H9 (cell line): ENCODE measurements at places on chromosomes 13 and 19. TPM values are rescaled to one million over a fixed set of nuclear protein-coding genes. Genes with fewer than 3 reads are reported as not detected.

Gene ZFP82
- total RNA-seq = 18.7 and 20.1 TPM in 2 replicates

DNA sequence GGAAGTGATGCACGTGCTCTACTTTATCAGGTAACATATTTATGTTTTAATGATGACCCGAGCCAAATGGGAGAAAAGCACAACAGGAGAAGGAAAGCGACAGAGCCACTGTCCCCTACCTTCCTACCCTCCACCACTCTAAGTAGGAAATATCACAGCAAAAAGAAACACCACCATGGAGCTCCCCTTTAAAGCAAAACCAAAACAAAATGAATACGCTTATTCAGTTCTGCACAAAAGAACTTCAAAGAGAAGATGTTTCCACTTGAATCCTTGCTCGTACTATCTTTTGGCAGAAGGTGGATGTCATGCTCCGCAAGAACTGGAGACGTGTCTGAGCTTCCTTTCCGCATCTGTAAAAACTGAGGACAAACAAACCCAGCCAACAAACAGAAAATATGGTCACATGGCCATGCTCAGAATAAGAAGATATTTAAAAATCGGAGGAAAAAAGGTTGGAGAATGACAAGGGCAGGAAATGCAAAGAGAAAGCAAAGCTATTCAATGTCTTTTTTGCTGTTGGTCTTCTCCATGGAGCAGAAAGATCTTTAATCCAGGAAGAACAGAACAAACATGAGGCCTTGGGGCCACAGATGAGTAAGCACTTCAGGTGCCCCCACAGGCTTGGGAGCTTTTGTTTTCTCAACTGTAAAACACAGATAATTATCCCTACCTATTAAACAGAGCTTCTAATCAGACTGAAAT is 19.5 kb downstream of the N4BP2L1 start:
- no peaks in the 10 kb centered on the region for H3K27me3 ChIP-seq
- no peak for DNase-seq
- no peaks in the 10 kb centered on the region for H3K36me3 ChIP-seq

DNA sequence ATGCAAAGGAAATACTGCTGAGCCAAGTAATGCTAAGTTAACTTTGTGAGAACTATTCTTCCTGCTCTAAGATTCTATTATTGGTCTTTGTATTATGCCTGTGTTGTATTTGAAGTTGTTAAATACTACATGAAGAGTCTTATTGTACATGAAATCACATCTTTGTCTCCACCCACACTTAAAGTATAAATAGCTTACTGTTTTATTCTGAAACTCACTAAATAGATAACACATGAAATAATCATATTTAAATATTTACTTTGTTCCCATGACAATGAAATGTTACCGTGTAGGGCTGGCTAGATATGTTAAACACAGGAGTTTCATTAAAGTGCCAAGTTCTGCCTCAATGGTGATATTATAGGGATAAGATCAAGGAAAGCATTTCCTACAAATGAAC is 562.1 kb upstream of the ATXN8OS start:
- no peak overlapping the region for H3K27ac ChIP-seq
- H3K27me3 ChIP-seq = no peaks in the 10 kb centered on the region
- H3K36me3 ChIP-seq = no peaks in the 10 kb centered on the region
- H3K4me3 ChIP-seq = no peak overlapping the region
- DNase-seq = no peak
- no peaks in the 10 kb centered on the region for H3K4me1 ChIP-seq

Gene EBI3
- total RNA-seq = 1.2 and 1.4 TPM in 2 replicates

Gene FFAR3
- total RNA-seq = not detected in 2 replicates

- H3K27me3 ChIP-seq = no peaks in the 10 kb centered on the region
- DNase-seq = no peak
- H3K36me3 ChIP-seq = peaks cover 84% of the 10 kb centered on the region
- no peak overlapping the region for H3K4me3 ChIP-seq
- H3K27ac ChIP-seq = no peak overlapping the region
Observed at GRCh38 chr19:55050749-55051532, 12.0 kb downstream of the RDH13 start.

DNA sequence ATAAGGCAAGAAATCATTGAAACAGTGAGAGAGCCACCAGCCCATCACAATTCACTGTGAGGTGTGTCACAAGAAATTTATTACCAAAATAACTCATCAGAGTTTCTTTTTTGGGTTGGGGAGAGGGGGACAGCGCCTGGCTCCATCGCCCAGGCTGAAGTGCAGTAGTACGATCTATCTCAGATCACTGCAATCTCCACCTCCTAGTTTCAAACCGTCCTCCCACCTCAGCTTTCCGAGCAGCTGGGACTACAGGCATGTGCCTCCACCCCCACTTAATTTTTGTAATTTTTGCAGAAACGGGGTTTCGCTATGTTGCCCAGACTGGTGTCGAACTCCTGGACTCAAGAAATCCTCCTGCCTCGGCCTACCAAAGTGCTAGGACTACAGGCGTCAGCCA is 3.6 kb downstream of the IFNL1 start:
- no peak for DNase-seq
- H3K36me3 ChIP-seq = no peaks in the 10 kb centered on the region
- no peak overlapping the region for H3K27ac ChIP-seq
- no peaks in the 10 kb centered on the region for H3K27me3 ChIP-seq

GRCh38 chr13:98448642-98448928 is 128.3 kb downstream of the STK24 start:
- peaks cover 5% of the 10 kb centered on the region; the same call in 1 of the 2 replicates for H3K4me1 ChIP-seq
- H3K27ac ChIP-seq = no peak overlapping the region
- DNase-seq = no peak
- H3K4me3 ChIP-seq = no peak overlapping the region

Gene PSG2
- not detected in 2 replicates for total RNA-seq

Gene LILRB3
- total RNA-seq = not detected in 2 replicates

Gene PLD3
- 191 and 194 TPM in 2 replicates for total RNA-seq

Gene ZNF224
- 15.2 and 19.0 TPM in 2 replicates for total RNA-seq

Gene MUC16
- total RNA-seq = 0.22 and 0.29 TPM in 2 replicates

- DNase-seq = peak; percentile 59
- H3K36me3 ChIP-seq = no peaks in the 10 kb centered on the region
- H3K27ac ChIP-seq = no peak overlapping the region
Observed at GRCh38 chr19:44839276-44839675, 6.8 kb upstream of the NECTIN2 start.

DNA sequence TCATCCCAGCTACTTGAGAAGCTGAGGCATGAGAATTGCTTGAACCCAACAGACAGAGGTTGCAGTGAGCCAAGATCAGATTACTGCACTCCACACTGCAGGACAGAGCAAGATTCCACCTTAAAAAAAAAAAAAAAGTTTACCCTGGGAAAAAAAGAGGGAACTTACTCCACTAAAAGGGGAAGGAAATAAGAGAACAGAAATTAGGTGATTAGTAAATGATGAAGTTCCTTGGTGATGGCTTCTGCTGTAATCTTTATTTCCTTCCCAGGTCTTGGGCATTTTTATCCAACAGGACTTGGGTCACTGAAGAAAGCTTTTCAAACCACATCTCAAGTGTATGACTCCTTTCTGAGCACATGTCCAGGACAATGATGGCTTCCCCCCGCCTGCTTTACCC is 9.3 kb downstream of the ZNF780A start:
- DNase-seq = no peak
- H3K27ac ChIP-seq = no peak overlapping the region
- H3K36me3 ChIP-seq = peaks cover 73% of the 10 kb centered on the region
- H3K27me3 ChIP-seq = no peaks in the 10 kb centered on the region

DNA sequence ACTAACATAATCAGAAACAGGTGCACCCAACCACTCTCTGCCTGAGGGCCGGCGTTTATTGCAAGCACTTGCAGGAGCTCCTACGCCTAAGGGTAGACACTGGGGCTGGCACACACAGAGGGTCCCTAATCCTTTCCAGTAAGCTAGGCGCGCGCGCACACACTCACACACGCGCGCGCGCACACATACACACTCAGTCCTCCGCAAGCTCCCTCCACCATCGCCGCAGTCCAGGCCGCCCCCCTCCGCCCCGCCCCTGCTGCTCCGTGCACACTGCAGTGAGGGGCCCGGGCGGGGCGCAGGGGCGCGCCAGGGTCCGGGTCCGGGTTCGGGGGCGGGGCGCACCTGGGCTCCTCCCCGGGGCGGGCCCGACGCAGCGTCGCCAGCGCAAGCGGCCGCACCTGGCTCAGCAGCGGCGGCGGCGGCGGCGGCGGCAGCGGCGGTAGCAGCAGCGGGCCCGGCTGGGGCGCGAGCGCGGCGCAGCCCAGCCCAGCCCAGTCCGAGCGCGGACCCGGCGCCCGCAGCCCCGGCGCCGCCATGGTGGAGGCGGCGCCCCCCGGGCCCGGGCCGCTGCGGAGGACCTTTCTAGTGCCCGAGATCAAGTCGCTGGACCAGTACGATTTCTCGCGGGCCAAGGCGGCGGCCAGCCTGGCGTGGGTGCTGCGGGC is at the start of gene CAMSAP3:
Gene CAMSAP3, plus strand, starts transcription at position 398 of the 668 bp plus-strand sequence. Its CDS starts 140 bp downstream, at position 538.
- peak within 1 kb of the TSS; percentile 80 for H3K4me3 ChIP-seq
- H3K27me3 ChIP-seq = no peaks in the 10 kb centered on the region
- H3K4me1 ChIP-seq = no peaks in the 10 kb centered on the region; the same call in 1 of the 2 replicates
- DNase-seq = peak; percentile 86

- H3K27ac ChIP-seq = no peak within 1 kb of the TSS
- H3K4me1 ChIP-seq = peaks cover 7% of the 10 kb centered on the region; the same call in 1 of the 2 replicates
- peaks cover 29% of the 10 kb centered on the region for H3K36me3 ChIP-seq
- peak within 1 kb of the TSS; percentile 91 for H3K4me3 ChIP-seq
- H3K27me3 ChIP-seq = no peaks in the 10 kb centered on the region
- peak; percentile 92 for DNase-seq
Observed at GRCh38 chr13:114234645-114235421, at the start of gene CDC16. TSS of gene CDC16 (plus strand) at chr13:114234897. CDS start at chr13:114235085, 188 bp downstream.

- peak; percentile 69 for DNase-seq
- H3K4me3 ChIP-seq = no peak overlapping the region; the same call in 1 of the 2 replicates
- H3K27ac ChIP-seq = no peak overlapping the region
- H3K4me1 ChIP-seq = no peaks in the 10 kb centered on the region
- no peaks in the 10 kb centered on the region; the same call in 1 of the 2 replicates for H3K36me3 ChIP-seq
- peaks cover 3% of the 10 kb centered on the region; the same call in 1 of the 2 replicates for H3K27me3 ChIP-seq
Observed at GRCh38 chr19:843180-843835, 2.5 kb downstream of the PRTN3 start.

Gene LINGO3
- 0.28 and 0.61 TPM in 2 replicates for total RNA-seq

Gene ZNF66
- 32.9 and 34.0 TPM in 2 replicates for total RNA-seq

- H3K4me1 ChIP-seq = no peaks in the 10 kb centered on the region
- H3K36me3 ChIP-seq = no peaks in the 10 kb centered on the region; the same call in 2 of the 3 replicates
- no peak overlapping the region for H3K27ac ChIP-seq
- no peaks in the 10 kb centered on the region for H3K27me3 ChIP-seq
- H3K4me3 ChIP-seq = no peak overlapping the region
Observed at GRCh38 chr13:91659256-91660075, 261.0 kb downstream of the GPC5 start.

Gene SMAD9
- total RNA-seq = 1.1 TPM in 2 replicates

DNA sequence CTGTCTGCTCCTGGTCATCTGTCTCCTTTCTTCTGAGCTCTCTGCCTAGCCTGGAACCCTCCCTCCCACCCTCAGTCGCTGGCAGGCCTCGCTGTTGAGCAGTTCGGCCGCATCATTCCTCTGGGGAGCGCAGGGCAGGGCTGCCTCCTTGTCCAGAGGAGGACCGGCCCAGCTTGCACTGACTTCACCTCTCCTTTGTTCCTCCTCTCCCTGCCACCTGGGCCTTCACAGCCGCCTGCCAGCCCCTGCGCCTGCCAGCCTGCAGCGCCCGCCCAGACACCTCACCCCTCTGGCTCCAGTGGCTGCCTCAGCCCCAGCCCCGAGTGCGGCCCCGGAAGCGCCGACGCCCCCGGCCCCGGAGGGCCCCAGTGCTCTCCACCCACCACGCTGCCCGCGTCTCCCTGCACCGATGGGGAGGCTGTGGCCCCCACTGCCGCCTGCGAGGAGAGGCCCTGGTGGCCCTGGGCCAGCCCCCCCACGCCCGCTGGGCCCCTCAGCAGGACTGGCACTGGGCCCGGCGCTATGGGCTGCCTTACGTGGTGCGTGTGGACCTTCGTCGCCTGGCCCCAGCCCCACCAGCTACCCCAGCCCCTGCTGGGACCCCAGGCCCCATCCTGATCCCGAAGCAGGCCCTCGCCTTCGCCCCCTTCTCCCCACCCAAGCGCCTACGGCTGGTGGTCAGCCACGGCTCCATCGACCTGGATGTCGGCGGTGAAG is 7.2 kb downstream of the KMT5C start:
- H3K4me3 ChIP-seq = no peak overlapping the region
- H3K4me1 ChIP-seq = peaks cover 2% of the 10 kb centered on the region; the same call in 1 of the 2 replicates
- no peaks in the 10 kb centered on the region; the same call in 1 of the 2 replicates for H3K27me3 ChIP-seq
- H3K27ac ChIP-seq = no peak overlapping the region

DNA sequence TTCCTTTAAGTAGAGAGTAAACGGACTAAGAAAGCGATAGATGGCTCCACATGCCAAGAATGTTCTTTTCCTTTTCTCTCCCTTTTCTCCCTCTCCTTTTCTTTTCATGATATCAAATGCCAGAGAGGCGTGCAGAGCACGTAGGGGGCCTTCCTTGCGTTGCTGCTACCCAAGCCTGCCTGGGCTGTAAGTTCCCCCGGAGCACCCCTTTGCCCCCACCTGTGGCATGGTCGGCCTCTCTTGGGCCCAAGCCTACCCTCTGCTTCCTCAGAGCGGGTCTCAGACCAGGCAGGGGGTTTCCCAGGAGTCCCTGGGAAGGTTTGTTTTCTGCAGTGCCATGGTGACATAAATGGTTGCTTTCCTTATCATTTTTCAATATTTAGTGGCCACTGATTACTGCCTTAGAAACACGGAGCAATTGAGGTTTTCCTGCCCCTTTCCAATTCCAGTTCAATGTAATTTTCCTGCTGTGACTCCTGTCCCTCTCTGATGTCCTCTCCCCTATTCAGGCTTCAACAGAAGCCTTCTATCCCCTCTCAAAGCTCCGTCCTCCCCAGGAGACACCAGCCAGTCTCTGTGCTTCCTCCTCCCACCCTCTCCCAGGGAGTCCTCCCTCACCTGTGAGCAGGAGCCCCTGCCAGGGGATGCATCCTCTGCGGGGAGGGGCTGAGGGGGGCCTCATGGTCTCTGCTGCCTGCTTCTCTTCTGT is 22.6 kb upstream of the CD177 start:
- no peak overlapping the region for H3K27ac ChIP-seq
- no peak overlapping the region; the same call in 2 of the 3 replicates for H3K4me3 ChIP-seq
- no peak for DNase-seq
- peaks cover 14% of the 10 kb centered on the region; the same call in 1 of the 2 replicates for H3K4me1 ChIP-seq
- peaks cover 12% of the 10 kb centered on the region; the same call in 1 of the 2 replicates for H3K36me3 ChIP-seq
- no peaks in the 10 kb centered on the region for H3K27me3 ChIP-seq

DNA sequence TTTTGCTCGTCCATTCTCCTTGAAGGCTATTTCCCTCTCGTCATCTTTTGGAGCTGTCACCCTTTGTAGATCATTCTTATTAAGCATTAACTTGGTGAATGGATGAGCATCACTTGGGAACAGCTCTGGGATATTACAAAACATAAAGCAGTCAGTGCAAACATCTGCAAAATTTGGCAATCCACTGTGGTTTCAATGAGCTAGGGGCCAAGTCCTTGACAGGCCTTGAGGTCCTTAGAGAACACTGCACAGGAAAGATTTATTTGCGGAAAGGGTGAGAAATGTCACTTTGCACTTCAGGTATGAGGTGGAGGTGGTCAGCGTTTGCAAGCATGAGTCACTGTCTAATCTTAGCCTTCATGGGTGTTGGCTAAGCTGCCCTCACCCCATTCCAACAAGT is 239.7 kb upstream of the MAB21L1 start:
- H3K4me1 ChIP-seq = no peaks in the 10 kb centered on the region
- no peak overlapping the region for H3K4me3 ChIP-seq

Gene JSRP1
- 0.90 and 1.1 TPM in 2 replicates for total RNA-seq
